ENCODE measurements at places on chromosomes 7 and 10.

- DNase-seq = no peak
These were observed 523.2 kb upstream of the IGFBP3 start for GRCh38 chr7:46444256-46444655.

DNA sequence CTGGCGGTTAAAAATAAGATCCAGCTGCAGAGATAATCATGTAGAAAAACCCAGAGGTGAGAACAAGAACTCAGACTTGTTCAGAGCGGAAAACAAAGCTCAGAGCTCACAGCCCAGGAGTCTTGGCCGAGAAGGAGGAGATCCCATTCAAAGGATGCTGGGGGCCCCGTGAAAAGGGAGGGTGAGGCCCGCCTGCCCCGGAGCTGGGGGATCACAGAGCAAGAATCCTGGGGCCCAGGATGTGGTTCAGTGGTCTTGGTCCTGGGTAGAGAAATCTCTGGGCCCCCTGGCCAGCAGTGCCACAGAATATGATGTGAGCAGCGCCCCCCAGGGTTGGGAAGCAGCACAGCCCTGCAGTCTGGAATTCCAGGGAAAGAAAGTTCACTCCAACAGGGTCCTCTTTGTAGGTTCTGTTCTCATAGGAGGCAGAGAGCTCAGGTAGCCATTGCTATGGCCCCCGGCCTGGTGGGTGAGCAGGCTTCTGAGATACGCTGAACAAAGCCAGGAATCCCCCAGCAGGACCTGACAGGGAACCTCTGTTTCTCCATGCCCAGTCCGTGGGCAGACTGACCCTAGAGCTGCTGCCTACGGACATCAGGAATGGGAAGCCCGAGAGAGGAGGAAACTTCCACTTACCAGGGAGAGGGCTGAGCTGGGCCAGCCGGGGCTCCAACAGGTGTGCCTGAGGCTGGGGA lies 77.7 kb upstream of the GNA12 start:
- DNase-seq = no peak

DNA sequence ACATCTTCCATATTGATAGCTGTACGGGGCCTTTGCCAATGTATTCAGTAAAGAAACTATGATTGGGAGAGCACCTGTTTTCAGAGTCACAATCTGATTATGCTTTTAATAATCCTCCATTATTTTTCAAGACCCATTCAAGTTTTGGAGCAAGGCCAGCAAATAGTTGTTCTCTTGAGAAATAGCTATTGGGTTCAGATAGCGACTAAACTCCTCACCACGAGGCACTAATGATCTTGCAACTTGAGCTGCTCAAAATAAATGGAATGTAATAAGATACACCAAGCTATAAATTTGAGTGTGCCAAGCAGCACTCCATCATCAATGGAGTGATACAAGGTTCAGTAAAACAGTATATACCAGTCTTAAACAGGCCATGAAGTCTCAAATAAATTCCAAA lies 7.4 kb upstream of the MALRD1 start:
- DNase-seq = no peak

GRCh38 chr10:72126184-72126871 lies 38.0 kb upstream of the SPOCK2 start:
- no peak for DNase-seq

- no peak for DNase-seq
These were observed 452.0 kb downstream of the REEP3 start for GRCh38 chr10:63972949-63973827.

- no peak for DNase-seq
These were observed 26.6 kb upstream of the SDHAF3 start for GRCh38 chr7:97090761-97091353.

- no peak for DNase-seq
These were observed 67.3 kb downstream of the GLCCI1 start for GRCh38 chr7:8035647-8036518.
